ENCODE measurements at places on chromosomes 3 and 15.

GRCh38 chr3:176415661-176416295, 781.5 kb downstream of the TBL1XR1 start:
- DNase-seq, result no peak

DNA sequence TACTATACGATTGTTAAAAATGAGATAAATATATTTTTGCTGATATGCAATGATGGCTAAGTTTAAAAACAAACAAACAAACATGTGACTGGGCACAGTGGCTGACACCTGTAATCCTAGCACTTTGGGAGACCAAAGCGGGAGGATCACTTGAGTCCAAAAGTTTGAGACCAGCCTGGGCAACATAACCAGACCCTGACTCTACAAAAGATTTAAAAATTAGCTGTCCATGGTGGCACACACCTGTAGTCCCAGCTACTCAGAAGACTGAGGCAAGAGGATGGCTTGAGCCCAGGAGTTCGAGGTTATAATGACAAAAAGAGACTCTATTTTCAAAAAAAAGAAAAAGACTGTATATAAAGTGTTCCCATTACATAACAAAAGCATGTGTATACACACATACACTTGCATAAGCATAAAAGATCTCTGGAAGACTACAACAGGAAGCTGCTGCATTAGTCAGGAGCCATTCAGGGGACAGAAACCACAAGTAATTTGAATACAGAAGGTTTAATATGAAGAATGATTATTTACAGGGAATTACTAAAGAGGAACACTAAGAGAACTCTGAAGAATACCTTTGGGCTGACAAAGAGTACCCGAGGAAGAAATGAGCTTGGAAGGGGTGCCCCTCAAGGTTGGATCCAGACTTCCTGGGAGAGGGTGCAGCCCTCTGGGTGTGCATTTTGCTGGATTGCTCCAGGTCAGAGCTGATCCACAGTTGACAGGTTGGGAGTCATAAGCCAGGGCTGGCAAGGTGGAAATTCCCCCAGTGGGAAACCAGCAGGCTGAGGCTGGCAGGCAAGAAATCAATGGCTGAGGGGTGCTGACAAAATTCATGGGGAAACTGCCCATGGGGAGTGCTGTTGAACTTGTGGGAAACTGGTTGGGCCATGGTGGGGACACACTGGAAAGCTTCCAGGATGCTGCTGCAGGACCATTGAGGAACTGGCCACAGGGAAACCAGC, 9.3 kb upstream of the TM4SF18 start:
- DNase-seq, result no peak

- no peak for DNase-seq
Measured at GRCh38 chr3:57385498-57385897, 93.0 kb upstream of the ASB14 start.

GRCh38 chr3:98068824-98069223, 18.1 kb upstream of the OR5AC2 start:
- no peak for DNase-seq

DNA sequence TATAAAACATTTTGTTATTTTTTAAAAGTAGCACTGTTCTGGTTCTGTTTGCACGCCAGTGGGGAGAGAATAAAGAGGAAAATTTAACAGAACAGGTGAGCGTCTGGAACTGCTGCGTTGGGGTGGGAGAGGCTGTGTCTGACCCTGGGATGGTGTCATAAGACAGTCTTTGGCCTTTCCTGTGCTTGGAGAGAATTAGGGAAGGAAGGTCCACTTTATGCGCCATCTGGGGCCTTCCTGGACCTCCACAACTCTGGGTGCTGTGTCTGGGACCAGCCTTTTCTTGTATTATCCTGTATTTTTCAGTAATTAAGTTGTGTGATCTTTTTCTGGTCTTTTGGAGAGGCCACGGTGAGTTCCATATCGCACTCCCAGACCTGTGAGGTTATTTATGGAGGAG, 3.3 kb downstream of the FAM43A start:
- DNase-seq, result no peak

DNA sequence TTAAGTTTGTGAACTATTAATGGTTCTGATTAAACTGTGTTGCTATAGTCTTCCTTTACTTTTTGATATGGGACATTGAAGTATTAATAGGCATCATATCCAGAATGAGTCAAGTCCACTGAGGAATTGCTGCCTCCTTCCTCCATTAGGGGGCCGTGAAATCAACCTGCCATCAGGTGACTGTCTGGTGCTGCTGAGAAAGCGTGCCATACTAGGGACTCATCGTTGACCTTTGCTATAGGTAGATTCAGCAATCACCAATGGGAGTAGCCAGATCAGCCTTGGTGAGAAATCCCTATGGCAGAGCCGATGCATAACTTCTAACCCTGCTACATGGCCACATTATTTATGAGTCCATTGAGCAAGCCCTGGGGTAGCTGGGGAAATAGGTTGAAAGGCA, 30.1 kb upstream of the SLC28A2 start:
- no peak for DNase-seq

GRCh38 chr15:100757661-100758060, 122.0 kb upstream of the ALDH1A3 start:
- no peak for DNase-seq

- peak; percentile 2 for DNase-seq
Measured at GRCh38 chr15:91099995-91100813, at the start of gene SV2B. Gene SV2B (plus strand): TSS chr15:91100257. CDS start chr15:91226264, 126,007 bp downstream.

DNA sequence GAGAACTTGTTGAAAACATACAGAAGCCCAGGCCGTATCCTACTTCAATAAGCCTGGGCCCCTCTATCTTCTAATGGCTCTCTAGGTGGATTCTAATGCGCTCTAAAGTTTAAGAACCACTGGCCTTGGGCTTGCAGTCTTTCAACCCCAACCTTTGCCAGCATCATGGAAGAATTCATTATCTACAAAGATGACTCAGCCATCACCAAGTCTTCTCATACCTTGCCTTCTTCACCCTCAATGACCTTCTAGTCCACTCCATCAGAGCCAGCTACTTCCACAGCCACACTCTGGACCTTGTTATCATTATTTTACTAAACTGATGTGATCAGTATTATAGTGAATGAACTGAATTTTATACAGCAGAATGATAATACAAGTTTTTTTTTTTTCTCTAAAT, 16.9 kb upstream of the TIPARP start:
- no peak for DNase-seq

GRCh38 chr3:151305060-151305774, 11.4 kb downstream of the GPR87 start:
- DNase-seq, result no peak

- no peak for DNase-seq
Measured at GRCh38 chr3:169657351-169658124, 6.0 kb downstream of the MECOM start.

DNA sequence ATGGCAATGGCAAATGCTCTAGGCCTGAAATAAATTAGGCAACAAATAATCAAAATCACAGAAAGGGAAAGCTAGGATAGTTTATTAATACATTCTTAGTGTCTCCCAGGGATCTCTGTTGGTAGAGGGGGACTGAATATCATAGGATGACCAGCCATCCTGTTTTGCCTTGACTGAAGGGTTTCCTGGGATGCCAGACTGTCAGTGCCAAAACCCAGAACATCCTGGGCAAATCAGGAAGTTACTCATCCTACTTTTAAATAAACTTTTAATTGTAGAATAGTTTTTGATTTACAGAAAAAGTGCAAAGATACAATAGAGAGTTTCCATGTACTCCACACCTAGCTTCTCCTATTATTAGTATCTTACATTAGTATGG, 21.8 kb upstream of the SIAH2 start:
- DNase-seq, result no peak

GRCh38 chr3:45034612-45035252, 8.6 kb downstream of the CLEC3B start:
- DNase-seq, result no peak

- DNase-seq, result no peak
Measured at GRCh38 chr3:125186261-125186787, 26.2 kb downstream of the SLC12A8 start.

- no peak for DNase-seq
Measured at GRCh38 chr3:69194431-69195165, 72.2 kb upstream of the LMOD3 start.

DNA sequence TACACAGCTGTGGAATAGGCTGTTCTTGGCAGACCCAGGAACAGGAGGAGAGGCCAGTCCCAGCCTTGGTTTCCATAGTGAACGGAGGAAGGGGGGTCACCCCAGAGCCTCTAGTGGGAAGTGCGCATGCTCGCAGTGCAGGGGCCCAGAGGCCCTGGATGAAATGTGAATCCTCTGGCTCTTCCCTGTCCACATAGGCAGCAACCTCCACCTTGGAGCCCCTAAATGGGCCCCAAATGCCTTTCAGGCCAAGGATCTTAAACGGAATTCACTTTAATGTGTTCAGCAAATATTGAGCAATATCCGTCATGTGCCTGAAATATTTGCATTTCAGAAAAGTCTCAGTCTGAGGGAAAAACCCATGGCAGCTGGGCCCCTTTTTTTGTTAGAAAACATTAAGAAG, 3.3 kb upstream of the NDN start:
- DNase-seq, result no peak

- no peak for DNase-seq
Measured at GRCh38 chr3:48599509-48600285, 4.6 kb upstream of the COL7A1 start.

- no peak for DNase-seq
Measured at GRCh38 chr3:127792541-127793292, 29.6 kb downstream of the MGLL start.

DNA sequence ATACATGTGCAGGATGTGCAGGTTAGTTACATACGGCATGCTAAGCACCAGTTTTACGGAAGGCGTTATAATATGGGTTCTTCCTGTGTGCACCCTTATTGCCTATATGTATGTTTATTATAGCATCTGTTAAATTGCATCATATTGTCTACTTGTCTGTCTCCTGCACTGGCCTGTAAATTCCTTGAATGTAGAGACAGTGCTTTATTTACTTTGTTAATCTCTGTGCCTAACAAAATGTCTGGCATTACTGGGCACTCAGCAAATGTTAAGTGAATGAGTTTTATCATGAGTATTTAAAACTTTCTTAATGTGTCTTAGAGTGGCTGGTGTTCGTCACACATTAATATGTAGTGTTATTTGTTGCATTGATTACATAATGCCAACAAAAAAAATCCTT, 23.8 kb downstream of the MGA start:
- DNase-seq, result no peak

- DNase-seq, result no peak
Measured at GRCh38 chr15:63933522-63933921, 99.8 kb upstream of the HERC1 start.

DNA sequence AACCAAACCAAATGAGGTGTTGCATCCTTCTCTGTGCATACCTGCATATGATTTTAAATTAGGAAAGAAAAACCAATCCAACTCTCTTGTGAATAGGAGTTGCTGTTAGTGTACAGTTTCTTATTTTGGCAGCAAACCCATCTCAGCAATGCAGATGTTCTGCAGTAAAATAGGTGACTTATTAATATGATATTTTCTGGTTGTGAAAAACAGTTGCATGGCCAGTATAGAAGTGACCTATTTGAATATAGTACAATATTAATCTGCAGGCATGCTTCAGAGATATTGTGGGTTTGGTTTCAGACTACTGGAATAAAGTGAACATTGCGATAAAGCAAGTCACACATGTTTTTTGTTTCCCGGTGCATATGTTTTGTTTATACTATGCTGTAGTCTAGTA, 42.2 kb downstream of the AKAP13 start:
- no peak for DNase-seq

DNA sequence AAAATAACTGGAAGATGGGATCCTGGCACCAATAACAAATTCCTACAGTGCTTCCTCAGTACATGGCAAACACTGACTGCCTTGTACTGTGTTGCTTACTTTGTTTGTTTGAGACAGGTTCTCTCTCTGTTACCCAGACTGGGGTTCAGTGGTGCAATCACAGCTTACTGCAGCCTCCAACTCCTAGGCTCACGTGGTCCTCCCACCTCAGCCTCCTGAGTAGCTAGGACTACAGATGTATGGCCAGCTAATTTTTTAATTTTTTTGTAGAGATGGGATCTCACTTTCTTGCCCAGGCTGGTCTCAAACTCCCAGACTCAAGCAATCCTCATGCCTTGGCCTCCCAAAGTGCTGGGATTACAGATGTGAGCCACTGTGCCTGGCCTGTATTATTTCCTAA, 3.7 kb upstream of the ALPK3 start:
- no peak for DNase-seq

GRCh38 chr3:44159696-44160300, 81.9 kb upstream of the TOPAZ1 start:
- no peak for DNase-seq

DNA sequence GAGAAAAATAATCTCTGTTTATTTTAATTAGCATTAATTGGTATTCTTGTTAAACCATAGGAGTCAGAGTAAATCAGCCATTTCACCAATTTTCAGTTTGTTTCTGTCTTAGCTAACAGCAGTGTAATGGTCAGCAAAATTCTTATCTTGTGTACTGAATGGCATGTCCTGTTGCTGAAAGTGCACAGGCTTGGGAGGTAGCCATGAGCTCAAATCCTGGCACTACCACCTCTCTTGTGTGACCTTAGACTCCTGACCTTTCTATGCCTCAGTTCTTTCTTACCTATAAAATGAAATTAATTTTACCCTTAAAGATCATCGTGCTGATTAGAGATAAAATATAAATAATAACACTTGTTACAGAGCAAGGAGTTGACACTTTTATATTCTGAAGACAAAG, 35.8 kb downstream of the MLH1 start:
- no peak for DNase-seq

DNA sequence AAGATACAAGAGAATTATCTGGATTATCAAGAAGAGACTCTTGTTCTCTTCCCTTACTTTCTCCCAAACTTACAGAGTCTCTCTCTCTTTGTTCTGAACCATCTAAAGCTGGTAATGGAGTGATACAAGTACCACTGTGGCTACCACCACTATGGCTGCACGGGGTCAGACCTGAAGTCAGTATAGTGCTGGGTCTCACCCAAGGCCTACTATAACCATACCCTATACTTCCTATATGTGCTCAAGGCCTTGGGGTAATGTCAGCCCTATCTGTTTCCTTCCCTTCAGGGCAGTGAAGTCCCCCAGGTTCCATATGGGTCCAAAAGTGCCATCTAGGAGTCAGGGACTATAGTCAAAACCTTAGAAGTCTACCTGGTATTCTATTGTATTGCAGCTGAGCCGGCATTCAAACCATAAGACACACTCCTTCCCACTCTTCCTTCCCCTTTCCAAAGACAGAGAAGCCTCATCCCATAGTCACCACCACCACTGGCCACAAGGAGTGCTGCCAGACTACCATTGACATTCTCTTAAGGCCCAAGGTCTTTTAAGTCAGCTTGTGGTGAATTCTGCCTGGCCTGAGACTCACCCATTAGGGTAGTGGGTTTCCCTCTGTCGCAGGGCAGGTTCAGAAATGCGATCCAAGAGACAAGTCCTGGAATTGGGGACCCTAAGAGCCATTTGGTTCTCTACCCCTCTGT, 615.0 kb upstream of the NECTIN3 start:
- no peak for DNase-seq

Measured in stimulated activated CD8-positive, alpha-beta memory T cell treated with anti-CD3 and anti-CD28 coated beads, Interleukin-7, amount 100 ng/mL, for 4 hours (primary cell).